ENCODE measurements at places on chromosomes 3 and 15.

- DNase-seq = no peak
Measured at GRCh38 chr3:11618904-11619303, 24.8 kb downstream of the VGLL4 start.

- DNase-seq = no peak
Measured at GRCh38 chr3:79983118-79983517, 215.3 kb upstream of the ROBO1 start.

DNA sequence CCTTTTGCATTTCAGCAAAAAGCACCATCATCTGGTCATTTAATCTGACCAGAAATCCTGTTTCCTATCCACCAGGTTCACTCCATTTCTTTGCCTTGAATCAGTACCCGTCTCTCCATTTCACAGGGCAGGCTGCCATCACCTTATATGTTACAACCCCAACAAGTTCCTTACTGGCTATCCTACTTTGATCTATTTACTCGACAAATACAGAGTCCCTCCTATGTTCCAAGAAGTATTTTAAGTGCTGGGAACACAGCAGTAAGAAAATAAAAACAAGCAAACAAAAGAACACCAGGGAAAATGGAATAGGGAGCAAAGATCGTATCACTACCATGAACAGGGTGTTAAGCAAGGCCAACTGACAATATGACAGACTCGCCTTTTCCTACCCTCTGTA, 295.2 kb upstream of the WNT5A start:
- DNase-seq = no peak

GRCh38 chr3:126013751-126014156, 44.8 kb downstream of the ROPN1B start:
- no peak for DNase-seq

DNA sequence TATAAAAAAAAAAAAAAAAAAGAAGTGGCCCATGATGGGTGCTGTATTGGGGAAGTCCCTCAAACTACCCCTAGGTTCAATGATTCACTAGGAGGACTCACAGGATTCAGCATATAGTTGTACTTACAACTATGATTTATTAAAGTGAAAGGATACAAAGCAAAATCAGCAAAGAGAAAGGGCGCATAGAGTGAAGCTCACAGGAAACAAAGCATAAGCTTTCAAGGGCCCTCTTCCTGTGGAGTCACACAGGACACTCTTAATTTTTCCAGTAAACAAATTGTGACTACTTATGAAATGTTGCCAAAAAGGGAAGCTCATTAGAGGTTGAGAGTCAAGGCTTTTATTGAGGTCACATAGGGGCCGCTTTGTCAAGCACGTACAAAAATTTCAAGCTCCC, 153.7 kb upstream of the GAP43 start:
- DNase-seq = no peak

GRCh38 chr3:55337641-55338180, 149.4 kb downstream of the WNT5A start:
- DNase-seq = no peak

- peak; percentile 82 for DNase-seq
Measured at GRCh38 chr3:23805633-23806533, at the start of gene UBE2E1. Gene UBE2E1, plus strand, starts transcription at chr3:23805955. Its CDS starts 1,315 bp downstream, at chr3:23807270.

DNA sequence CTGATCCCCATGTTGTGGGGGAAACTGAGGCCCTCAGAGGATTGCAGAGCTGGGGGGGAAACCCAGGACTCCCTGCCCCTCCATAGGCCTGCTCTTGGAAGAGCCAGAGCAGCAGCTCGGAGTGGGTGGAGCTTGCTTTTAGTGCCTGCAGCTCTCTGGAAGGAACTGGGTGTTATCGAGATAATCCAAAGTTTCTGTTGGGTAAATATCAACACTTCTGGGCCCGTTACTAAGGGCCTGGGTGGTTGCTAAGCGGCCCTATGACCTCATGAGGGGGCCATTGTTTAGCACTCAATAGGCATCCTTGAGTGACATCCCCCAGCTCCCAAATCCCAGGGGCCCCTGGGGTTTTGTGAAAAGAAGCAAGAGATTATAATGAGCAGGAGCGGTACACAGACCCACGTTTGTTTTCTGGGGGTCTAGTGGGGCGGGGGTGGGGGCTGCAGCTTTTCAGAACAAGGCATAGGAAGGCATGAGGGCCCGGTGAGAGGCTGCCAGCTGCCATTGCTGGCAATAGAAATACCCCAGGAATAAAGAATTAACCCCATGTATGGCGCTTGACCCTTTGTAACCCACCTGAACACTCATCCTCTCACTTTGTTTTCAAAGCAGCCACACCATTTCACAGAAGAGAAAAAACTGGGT, 48.3 kb upstream of the ATP2B2 start:
- no peak for DNase-seq

- no peak for DNase-seq
Measured at GRCh38 chr3:115361806-115362205, 214.7 kb upstream of the ZBTB20 start.

GRCh38 chr3:16359331-16359730, 94.3 kb downstream of the OXNAD1 start:
- DNase-seq = no peak

DNA sequence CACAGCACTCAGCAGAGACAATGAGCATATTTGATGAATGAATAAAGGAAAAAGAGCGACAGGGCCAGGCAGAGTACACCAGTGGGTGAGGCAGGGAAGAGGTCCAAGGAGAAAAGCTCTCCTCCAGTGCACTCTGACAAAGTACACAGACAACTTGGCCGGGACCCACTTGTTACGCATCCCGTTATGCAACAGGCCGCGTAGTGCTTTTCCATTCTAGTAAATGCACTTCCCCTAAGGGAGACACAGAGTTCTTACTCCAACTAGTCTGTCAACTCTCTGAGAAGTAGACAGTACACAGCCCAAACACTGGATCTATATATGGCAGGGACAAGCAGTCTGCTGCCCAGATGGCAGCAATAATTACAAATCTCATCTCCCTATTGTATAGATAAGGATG, 18.5 kb downstream of the LARP6 start:
- no peak for DNase-seq

DNA sequence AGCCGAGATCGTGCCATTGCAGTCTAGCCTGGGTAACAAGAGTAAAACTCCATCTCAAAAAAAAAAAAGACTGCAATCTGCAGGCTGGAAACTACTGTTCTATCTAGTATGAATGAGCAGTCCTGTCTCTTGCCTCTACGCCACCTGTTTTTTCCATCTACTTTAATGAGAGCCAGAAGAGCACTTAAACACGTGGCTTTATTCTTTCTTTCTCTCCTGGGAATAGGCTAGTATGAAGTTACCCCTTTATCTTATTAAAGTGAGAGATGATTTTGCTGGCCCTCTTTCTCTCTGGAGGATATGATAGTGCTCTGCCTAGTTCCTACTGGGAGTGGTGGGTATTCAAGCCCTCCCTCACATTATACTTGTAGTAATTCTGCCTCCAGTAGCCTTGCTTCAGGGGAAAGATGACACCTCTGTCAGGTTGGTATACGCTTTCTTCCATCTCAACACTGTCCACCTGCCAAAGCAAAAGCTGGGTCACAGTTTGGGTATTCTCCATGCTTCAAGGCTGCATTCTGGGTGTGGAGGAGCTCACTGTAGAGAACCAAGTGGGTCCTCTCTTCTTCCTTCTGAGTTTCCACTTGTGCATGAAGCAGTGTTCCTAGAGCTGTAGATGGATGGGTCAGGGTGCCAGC, 17.8 kb downstream of the MAPKBP1 start:
- DNase-seq = no peak

GRCh38 chr15:57606048-57606447, 14.3 kb downstream of the MYZAP start:
- DNase-seq = no peak

DNA sequence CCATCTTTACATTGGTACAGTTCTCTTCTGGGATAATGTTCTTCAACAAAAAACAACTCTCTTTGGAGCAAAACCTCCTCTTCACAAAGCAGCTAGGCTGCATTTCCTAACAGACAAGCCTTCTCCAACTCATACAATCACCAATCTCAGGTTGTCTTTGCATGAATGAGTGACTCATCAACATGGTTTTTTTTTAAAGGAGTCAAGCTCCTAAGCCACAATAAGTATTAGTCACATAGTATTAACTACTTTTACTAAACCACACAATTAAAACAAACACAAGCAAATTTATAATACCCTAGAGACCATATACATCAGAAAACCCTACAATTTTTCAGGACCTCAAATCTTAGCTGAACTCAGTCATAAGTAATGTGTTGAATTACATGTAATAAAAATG, 137.4 kb downstream of the TBC1D5 start:
- DNase-seq = no peak

DNA sequence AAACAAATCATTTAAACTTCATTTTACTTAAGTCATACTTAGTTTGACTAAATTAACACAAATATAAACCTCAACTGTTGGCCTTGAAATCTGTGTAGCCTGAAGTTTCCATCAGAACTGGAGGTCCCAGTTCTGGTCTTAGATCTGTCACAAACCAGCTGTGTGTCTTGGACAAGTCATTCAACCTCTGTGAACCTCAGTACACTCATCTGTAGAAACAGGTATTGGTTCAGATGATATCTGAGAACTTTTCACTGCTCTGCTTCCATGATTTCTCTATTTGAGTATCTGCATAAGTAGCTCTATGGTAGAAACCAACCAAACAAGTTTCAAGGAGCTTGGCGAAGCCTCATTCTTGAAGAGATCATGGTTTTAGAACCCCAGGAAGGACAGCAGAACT, 60.4 kb upstream of the SLC2A2 start:
- DNase-seq = no peak

DNA sequence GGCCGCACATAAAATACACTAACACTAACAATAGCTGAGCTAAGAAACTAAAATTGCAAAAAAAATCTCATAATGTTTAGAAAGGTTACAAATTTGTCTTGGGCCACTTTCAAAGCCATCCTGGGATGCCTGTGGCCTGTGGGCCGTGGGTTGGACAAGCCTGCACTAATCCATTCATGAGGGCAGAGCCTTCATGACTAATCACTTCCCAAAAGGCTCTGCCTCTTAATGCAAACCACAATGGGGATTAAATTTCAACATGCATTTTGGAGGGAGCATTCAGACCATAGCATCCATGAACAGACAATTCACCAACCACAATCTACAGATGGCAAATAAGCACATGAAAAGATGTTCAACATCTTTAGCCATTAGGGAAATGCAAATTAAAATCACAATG, 128.2 kb downstream of the SUCLG2 start:
- no peak for DNase-seq

DNA sequence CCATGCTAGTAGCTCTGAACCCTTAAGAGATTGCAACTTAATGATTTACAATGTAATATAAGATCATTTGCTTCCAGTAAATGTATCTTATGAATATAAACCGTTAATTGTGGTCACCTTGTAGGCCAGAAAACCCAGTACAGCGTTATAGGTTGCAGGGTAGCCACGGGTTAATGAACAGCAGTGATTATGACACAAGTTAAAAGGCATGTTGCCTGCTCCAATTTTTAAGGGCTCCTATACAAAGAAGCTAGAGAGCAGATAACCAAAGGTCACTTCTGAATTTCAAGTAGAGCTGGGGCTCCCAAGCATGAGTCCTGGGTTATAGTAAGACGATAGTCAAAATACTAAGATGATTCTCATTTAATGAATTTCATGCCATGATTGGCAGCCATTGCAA, 13.5 kb downstream of the GUCA1C start:
- DNase-seq = no peak

- DNase-seq = no peak
Measured at GRCh38 chr15:52124270-52124880, 11.8 kb upstream of the BCL2L10 start.

- DNase-seq = no peak
Measured at GRCh38 chr3:180176059-180176458, 139.3 kb upstream of the PEX5L start.

GRCh38 chr3:182018361-182018760, 306.6 kb downstream of the SOX2 start:
- DNase-seq = no peak

- DNase-seq = no peak
Measured at GRCh38 chr3:58563386-58564035, 13.7 kb downstream of the FAM107A start.

DNA sequence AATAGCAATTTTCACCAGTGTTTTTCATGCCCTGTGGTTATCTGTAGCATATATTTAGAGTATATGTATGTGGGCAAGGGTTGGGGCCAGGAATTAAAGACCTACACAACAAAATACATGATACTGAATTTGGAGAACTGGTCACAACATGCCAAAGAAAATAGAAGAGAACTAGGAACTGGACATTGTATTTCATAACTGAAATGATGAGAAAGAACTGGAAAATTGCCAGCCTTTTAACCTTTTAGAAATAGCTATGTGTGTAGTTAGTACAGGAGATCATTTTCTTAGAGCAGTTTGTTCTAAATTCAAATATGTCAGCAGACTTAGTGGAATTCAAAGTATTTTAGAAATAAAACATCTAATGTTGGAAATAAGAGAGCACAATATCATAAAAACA, 227.1 kb upstream of the CGNL1 start:
- DNase-seq = no peak

DNA sequence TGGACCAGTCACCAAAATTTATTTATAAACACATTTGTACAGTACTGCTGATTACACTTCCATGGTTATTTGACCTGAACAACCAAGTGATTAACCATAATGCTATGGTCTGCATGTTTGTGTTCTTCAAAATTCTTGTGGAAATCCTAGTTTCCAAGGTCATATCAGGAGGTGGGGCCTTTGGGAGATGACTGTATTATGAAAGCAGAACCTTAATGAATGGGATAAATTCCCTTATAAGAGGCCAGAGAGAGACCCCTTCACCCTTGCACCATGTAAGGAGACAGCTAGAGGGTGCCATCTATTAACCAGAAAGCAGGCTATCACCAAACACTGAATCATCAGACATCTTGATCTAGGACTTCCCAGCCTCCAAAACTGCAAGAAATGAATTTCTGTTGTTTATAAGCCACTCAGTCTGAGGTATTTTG, 1.9 kb downstream of the SCAPER start:
- peak; percentile 12 for DNase-seq

DNA sequence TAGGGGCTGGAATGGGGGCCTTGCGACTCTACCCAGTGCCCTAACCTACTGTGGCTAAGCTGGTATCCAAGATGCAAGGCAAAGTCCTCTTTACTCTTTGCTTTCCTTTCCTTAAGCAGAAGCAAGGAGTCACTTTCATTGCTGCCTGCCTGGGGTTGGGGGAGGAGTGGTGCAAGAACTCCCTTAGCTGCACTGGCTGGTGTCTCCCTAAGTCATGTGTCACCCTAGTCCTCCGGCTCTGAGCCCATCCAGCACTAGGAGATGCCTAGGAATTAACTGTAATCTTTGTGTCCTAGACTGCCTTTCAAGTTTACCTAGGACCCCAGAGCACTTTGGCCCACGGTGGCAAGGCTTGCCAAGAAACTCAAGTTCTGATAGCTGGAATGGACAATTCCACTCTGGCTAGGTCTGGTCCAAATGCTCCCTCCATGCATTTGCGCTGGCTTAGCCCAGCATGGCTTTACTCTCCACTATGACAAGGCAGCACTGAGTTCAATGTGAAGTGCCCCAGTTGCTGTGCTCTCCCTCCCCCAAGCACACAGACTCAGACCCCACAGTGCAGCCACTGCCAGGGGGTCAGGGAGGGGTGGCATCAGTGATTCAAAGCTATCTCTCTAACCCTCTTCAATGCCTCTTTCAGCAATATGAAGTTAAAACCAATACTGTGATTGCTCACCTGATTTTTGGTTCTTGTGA, 58.7 kb downstream of the ESYT3 start:
- no peak for DNase-seq

Data from germinal center (tissue), 1 donor.